Epithelial cell of proximal tubule (primary cell): ENCODE measurements at places on chromosomes 1 and 21. TPM values are rescaled to one million over a fixed set of nuclear protein-coding genes. Genes with fewer than 3 reads are reported as not detected.

TEX35 gene
- total RNA-seq = not detected in 2 replicates

PAPPA2 gene
- total RNA-seq = 0.14 and 0.98 TPM in 2 replicates

- no peak for DNase-seq
Observed at GRCh38 chr1:92913093-92913819, 48.0 kb downstream of the DIPK1A start.

GRCh38 chr1:94819945-94820746, at the start of gene SLC44A3:
TSS of gene SLC44A3 (plus strand) at chr1:94820357. CDS start at chr1:94820452, 95 bp downstream.
- no peak for DNase-seq

CDC7 gene
- 12.3 and 12.4 TPM in 2 replicates for total RNA-seq

DNM3 gene
- 1.8 and 2.5 TPM in 2 replicates for total RNA-seq

DNA sequence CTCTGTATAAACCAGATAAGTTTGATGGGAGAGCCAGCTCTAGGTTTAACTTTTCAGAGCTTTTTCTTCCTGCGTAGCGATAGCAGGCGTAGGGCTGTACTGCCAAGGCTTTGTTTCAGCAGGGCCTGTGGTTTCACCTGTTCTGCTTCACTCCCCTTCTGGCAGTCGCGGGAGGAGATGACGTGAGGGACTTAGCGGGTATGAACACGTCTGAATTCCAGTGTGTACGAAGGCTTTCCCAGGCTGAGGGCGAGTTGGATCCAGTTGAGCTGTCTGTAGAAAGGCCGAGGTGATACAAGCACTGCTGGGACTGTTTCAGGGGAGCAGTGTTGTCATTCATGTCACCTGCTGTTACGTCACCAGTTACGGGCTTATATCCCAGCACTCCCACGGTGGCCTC, 21.2 kb downstream of the PEX14 start:
- DNase-seq = peak; percentile 90

ATXN7L2 gene
- total RNA-seq = 7.4 and 7.7 TPM in 2 replicates

DNA sequence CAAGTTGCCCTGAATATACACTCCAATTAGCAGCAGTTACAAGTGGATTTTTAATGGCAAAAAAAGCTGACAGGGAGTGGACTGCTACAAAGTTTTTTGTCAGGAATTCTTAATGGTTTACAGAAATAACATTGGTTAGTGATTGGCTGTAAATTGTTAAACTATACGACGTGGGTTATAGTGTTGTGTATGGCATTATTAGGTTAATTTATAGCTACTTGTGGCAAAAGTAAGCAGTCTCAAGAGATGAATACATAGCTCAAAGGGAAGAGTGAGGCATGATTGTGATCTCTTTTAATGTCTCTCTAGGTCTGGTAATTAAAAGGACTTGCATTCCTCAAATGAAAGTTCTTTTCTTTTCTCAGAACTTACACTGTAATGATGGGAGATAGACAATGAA, 75.8 kb upstream of the CD1D start:
- DNase-seq = no peak

FBLIM1 gene
- 194 and 246 TPM in 2 replicates for total RNA-seq

DNA sequence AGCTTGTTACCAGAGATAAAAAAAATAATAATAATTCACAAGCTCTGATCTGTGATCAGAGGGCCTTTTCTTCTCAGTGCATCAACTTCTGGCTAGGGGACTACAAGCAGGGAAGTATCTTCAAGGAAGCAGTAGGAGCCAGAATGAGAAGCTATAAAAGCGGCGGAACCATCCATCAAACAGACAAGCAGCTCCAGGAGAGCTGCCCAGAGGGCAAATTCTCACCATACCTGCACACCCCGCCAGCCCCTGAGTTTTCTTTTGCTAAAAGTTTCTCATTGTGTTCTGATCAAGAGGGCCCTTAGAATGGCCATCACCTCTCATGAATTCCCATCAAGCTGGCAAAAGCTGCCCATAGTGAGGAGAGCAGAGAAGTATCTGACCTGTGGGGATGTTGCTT, 99.4 kb downstream of the SMYD2 start:
- no peak for DNase-seq

DNA sequence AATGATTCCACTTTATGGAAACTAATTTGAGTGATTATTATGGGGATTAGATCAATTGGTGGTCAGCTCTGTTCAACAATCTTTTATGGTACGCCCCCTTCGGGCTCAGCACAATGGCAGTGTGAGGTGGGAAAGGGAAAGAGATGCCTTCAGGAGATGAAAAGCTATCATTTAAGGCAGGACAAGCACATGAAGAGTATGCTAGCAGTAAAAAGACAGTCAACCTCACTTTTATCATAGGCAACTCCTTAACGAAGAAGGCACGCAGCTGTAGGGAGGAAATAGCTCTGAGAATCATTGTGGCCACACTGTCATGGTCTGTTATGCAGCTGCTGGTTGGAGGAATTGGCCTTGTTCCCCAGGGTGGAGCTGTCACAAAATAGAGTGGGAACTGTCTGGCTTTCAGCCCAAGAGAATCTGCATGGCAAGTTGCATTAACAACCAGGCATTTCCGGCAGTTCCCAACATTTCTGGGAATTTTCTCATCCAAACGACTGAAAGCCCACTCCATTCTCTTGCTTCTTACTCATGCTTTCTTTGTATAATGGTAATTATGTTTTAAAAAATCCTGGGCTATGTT, 54.4 kb upstream of the BCL10 start:
- no peak for DNase-seq

- DNase-seq = no peak
Observed at GRCh38 chr1:186066411-186066810, 308.6 kb downstream of the TPR start.

CLDN8 gene
- total RNA-seq = not detected in 2 replicates

DNA sequence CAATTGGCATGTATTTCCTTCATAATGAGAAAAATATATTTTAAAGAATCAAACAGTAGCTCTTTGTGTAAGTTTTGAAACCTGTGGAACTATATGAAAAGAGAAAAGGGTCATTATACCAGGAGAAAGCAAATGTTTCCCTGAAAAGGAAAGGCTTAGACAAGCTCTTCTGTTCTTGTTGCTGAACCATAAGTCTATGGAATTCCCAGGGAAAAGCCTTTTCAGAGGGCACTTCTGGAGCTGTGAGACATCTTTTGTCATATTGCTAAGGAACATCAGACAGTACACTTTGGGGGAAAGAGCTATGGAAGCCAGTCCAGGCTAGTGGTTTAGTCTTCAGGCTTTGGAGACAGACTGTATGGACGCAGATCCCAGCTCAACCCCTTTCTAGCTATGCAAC, 12.1 kb upstream of the SHCBP1L start:
- DNase-seq = no peak

- no peak for DNase-seq
Observed at GRCh38 chr1:94863297-94863911, 43.2 kb downstream of the SLC44A3 start.

DNA sequence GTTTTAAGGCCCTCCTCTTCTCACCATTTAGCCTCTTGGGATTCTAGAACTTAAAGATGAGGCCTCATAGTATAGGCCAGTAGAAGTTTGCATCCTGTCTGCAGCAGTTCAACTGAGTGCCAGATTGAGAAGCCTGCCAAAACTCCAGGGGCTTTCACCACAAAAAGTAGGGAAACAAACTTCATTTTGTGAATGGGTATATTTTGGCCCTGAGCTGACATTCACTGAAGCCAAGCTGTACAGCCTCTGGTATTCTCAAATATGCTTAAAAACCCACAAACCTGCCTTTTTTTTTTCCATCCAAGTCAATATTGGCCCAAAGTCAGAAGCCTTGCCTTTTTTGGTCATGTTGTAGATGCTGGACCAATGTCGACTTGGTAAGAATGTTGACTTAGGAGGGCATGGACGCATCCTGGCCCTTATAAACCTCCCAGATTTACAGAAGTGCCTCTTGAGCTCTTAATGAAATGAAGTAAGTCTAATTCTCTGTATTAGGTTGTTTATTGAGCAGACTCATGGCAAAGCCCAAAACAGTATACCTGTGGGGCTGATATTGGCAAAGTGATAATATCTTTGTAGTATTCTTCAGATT, 337.5 kb downstream of the CHRM3 start:
- no peak for DNase-seq

CCDC190 gene
- total RNA-seq = not detected in 2 replicates

- DNase-seq = no peak
Observed at GRCh38 chr1:53971718-53972117, 25.6 kb downstream of the LRRC42 start.

DNA sequence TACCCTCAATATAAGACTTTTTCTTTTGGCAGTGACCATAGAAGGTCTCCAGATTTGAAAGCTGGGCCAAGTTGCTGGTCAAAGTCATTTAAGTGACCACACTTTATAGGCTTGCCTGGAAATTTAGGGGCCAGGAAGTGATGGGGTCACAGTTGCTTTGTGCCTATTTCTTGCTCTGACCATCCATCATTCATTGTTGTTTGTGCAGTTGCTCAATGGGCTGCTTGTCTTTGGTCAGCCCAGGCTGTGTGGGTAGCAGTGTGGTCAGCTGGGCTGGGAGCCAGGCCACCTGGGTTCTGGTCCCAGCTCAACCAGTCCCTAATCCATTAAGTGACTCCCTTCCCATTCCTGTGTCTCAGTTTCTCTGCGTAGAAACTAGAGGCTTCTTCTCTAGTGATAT, 2.1 kb upstream of the OTUD7B start:
- no peak for DNase-seq

BSDC1 gene
- total RNA-seq = 56.7 and 61.1 TPM in 2 replicates

- DNase-seq = no peak
Observed at GRCh38 chr1:112841825-112842224, 114.2 kb downstream of the SLC16A1 start.

TMPRSS3 gene
- 0.43 and 2.0 TPM in 2 replicates for total RNA-seq

DNA sequence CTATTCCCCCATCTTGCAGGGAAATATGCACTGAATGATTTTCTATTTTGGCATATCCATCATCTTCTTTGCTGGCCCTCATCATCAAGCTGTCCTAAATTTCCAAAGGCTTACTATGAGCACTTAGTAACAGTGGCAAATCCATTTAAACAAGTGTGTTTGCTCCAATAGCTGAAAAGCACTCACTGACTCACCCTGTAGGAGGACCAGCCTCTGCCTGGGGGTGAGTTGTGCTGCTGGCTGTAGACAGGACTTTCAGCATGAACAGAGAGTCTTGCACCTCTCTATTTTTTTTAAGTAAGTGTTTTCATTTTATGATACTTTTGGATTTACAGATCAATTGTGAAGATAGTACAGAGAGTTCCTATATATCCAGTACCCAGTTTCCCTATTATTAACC, 97.3 kb downstream of the SLC35F3 start:
- DNase-seq = no peak

DNA sequence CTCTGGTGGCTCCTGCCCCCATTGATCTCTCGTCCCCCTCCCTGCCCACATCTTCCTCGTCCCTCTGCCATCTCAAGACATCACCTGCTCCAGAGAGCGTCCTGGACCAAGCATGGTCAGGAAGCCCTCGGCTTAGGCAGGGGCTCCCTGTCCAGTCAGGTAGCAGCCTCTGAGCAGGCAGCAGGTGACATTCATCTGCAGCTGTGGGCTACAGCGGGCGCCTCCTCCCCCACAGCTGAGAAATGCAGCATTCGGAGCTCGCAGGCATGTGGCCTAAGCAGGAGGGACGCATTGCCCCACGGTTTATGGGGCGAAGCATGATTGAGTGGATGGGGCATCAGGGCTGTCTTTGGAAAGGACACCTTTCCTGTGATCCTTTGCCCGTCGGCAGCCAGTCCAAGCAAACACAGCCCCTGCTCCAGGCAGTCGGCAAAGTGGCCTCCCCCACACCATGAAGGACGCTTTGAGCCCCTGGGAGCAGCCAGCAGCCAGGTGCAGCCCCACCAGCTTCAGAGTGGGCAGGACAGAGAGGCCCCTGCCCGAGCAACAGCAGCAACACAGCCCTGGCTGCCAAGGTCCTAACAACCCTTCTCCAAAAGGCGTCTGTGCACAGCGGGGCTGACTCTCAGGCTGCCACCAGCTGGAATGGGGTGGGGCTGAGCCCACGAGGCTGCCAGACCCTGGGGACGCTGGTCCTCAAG, 234.1 kb upstream of the VAMP3 start:
- DNase-seq = no peak

- DNase-seq = no peak
Observed at GRCh38 chr1:3441410-3441847, 13.0 kb upstream of the ARHGEF16 start.

PTPN7 gene
- total RNA-seq = 0.06 TPM in 1 of 2 replicates, not detected in the other

DNA sequence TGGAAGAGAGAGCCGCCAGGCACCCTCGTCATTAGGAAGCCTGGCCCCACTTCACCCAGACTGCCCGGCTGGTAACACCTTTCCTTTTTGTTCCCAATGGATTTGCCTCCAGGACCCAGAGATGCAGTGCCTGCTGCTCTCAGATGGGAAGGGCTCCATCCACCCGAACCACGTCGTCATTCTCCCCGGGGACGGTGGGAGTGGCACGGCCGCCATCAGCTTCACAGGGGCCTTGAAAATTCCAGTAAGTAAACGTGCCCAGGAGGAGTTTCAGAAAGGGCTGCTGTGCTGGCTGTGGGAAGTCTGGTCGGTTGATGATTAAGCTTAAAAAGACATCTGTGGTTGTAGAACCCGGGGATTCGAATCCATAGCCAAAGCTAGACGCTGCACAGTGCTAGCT, 45.2 kb downstream of the SLC37A1 start:
- DNase-seq = no peak

SERTAD4 gene
- 8.7 and 12.7 TPM in 2 replicates for total RNA-seq

LELP1 gene
- total RNA-seq = not detected in 2 replicates

DNA sequence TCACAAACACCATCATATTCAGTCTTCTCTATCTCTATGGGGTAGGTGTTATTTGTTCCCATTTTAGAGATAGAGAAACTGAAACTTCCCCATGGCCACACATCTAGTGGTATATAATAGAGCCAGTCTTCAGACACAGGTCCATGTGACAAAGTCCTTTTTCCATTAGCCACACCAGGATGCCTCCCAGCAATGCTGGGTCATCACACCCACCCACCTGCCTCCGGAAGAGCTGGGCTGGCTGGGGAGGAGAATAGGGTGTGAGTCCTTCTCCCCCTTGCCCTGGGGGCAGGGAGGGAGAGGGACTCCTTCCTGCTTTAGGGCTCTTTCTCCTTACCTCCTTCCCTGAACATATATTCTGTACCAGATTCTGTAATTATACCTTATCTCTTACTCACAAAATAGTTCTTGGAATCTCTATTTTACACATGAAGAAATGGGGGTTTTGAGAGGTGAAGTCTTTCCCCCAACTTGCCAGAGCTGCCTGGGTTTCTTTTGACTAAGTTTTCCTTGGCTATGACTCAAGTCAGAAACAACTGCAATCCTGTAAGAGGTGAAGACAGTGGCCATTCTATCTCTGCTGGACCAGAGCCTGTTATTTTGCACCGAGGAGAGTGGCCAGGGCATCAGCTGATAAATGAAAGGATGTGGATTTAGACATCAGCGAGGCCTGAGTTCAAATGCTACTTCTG, 30.0 kb downstream of the SOX13 start:
- DNase-seq = no peak

- DNase-seq = no peak
Observed at GRCh38 chr1:239112101-239112935, 274.1 kb upstream of the CHRM3 start.

- no peak for DNase-seq
Observed at GRCh38 chr1:2258996-2259395, 30.9 kb downstream of the SKI start.

TTC22 gene
- 1.9 and 4.3 TPM in 2 replicates for total RNA-seq
